ENCODE measurements at places on chromosomes 16 and 17.
A peak's percentile ranks its signal among the peaks of the same experiment; 100 is the strongest.

DNA sequence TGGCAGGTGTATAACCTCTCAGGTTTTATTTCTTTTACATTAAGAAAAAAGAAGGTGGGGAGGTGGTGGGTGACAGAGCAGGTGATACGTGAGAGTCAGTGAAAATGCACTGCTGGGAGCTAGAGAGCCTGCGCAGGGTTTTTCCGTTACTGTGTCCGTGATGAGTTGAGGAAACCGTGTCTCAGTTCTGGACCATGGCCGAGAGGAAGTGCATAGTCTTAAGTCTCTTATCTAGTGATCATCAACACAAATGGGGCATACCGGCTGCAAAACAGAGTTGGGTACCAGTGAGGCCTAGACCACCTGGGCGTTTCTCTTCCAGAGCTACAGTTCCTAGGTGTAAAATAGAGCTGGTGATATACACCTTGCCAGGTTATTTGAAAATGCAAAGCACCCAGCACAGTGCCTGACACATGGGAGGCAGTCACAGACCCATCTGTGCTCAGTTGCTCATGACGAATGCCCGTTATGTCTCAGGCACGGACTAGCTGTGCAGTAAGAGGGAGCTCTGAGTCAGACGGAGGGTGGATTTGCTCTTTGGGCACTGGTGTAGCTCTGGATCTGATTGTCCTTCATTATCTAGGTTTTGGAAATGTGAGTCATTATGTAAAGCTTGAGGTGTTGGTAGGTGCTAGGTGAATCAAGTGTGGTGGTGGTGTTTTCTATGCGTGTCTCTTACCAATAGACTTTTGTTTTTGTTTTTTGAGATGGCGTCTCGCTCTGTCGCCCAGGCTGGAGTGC, 60.9 kb downstream of the RPTOR start:
- no peak for DNase-seq

GRCh38 chr16:68985268-68985667, 120.2 kb upstream of the HAS3 start:
- DNase-seq, result no peak

DNA sequence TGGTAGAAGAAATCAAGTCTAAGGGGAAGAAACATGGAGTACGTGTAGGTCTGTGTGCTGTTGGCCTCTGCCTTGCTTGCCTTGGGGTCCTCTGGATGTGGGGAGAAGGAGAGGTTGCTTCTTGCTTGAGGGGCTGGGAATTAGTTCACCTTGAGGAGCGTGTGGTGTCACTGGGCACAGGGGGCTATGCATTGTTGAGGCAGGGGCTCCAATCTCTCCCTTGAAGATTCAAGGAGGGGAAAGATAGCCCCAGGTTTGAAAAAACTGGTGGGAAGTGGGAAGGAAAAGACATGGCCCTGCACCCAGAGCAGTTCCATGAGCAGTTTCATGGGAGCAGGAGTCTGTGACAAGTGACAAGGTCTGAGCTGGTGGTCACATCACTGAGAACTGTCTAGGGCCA, 103.4 kb downstream of the CYLD start:
- no peak for DNase-seq

GRCh38 chr17:69096541-69096940, 35.8 kb upstream of the ABCA9 start:
- DNase-seq, result no peak

GRCh38 chr16:89409161-89409711, 81.1 kb downstream of the ANKRD11 start:
- no peak for DNase-seq

GRCh38 chr17:75265614-75266315, 4.1 kb downstream of the MRPS7 start:
- DNase-seq, result no peak

- DNase-seq, result no peak
These were observed 149.3 kb downstream of the FOXL1 start for GRCh38 chr16:86727632-86728031.

GRCh38 chr17:42436391-42436790, 13.3 kb upstream of the CAVIN1 start:
- DNase-seq, result no peak

GRCh38 chr16:17828012-17828411, 357.3 kb upstream of the XYLT1 start:
- peak; percentile 32 for DNase-seq

DNA sequence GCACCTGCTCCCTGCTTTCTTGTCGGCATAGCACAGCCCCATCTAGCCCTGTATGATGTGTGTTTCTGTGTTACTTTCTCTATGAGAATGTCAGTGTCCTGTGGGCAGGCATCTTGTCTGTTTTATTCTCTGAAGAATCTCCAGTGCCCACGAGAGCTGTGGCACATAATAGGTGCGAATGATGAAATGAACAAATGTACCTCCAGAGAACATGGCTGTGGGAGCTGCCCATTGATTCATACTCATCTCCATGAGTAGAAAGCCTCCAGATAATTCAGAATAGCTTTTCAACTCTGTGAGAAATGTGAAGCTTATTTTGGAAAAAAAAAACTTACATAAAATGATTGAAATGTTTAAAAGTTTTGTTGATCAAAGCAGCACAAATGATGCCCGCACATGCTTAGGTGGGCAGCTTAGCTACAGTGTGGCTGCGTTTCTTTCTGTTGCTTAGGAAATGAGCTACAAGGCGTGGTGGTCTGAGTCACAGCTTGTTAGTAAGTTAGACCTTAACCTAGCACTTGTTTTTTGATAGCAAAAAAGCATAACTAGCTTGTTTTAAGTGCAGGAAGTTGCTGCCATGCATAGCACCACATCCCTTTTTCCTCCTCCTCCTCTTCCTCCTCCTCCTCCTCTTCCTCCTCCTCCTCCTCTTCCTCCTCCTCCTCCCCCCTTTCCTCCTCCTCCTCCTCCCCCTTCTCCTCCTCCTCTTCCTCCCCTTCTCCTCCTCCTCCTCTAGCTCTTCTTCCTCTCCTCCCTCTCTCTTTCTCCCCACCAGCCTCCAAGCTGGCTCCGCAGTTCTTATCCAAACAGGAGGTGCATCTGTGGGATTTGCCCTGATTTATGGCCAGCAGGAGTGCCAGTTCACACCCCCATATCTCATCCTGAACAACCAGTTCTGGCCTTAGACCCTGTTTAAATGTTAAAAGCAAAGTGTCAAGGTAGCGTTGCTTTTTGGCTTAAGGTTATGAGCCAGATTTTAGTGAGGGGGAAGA, 221.5 kb downstream of the IRF8 start:
- no peak for DNase-seq

- DNase-seq, result no peak
These were observed 1401.0 kb downstream of the CDH11 start for GRCh38 chr16:63720848-63721247.

- DNase-seq, result no peak
These were observed 6.9 kb downstream of the IFT20 start for GRCh38 chr17:28328325-28328724.

GRCh38 chr17:42676424-42677011, at the start of gene PLEKHH3:
PLEKHH3 (minus strand) TSS chr17:42676994; CDS start chr17:42676563, 431 bp downstream.
- no peak for DNase-seq

- no peak for DNase-seq
These were observed 4.8 kb downstream of the SLC7A5 start for GRCh38 chr16:87864331-87864989.

DNA sequence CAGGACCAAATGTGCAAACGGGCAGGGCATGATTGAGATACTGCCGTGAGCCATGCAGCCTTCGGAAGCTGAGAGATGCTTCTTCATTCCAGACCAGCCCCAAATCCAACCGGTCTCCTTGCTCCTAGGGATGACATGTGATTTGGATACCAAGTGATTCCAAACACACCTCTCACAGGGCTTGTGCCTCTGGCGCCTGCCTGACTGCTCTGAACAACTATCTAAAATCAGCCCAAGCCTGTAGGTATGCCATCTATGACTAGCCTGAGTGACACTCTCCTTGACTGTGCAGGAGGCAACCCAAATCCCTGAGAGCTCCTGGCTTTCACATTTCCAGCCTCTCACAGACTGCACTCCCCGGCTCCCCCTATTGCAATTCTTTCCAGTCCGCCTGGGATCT, 20.3 kb downstream of the DYNC1LI2 start:
- DNase-seq, result no peak

- no peak for DNase-seq
These were observed 107.8 kb downstream of the CLEC16A start for GRCh38 chr16:11051879-11052808.

DNA sequence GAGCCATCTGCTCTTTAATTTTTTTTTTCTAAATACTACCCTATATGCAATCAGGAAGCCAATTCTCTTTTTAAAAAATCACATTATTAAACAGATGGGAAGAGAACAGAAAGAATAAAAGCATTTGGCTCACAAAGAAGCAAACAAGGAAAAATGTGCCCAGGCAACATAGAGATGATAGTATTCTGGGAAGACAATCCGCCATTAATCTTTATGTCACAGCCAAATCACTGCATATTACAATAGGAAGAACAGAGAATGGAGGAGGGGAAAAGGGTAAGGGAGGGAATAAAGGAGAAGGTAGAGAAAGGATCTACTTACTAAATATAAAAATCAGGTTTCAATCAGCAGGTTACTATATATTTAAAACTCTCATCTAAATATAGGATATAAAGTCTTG, 34.3 kb downstream of the STAT5B start:
- no peak for DNase-seq

DNA sequence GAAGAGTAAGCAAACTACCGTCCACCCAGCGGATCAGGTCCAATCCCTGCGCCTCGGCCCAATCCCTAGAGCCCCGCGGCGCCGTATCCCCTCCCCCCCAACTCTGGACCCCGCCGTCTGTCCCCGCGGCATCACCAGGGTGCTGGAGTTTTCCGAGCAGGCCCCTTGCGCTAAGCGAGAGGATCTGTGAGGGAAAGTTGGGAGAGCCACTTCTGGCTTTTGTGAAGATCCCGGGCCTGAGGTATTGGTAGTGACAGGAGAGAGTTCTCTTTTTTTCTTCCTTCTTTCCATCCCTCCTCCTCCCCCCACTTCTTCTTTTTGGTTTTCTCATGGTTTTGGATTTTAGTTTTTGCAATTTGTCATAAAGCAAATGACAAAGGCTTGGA, 3.5 kb upstream of the DLX4 start:
- no peak for DNase-seq

GRCh38 chr17:79374807-79375206, 236.0 kb downstream of the RBFOX3 start:
- DNase-seq, result no peak

GRCh38 chr17:8598913-8599312, 31.6 kb downstream of the MYH10 start:
- no peak for DNase-seq

DNA sequence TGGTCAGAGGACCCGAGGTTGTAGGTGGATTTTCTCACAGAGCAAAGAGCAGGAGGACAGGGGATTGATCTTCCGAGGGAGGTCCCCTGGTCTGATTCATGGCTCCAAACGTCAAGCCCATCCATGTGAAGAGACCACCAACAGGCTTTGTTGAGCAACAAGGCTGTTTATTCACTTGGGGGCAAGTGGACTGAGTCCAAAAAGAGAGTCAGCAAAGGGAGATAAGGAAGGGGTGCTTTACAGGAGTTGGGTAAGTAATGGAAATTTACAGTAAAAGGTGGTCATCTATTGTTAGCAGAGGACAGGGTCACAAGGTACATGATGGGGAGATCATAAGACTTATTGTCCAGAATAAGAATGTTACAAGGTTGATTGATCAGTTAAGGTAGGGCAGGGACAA, 2285.8 kb downstream of the TP53TG3F start:
- DNase-seq, result no peak

DNA sequence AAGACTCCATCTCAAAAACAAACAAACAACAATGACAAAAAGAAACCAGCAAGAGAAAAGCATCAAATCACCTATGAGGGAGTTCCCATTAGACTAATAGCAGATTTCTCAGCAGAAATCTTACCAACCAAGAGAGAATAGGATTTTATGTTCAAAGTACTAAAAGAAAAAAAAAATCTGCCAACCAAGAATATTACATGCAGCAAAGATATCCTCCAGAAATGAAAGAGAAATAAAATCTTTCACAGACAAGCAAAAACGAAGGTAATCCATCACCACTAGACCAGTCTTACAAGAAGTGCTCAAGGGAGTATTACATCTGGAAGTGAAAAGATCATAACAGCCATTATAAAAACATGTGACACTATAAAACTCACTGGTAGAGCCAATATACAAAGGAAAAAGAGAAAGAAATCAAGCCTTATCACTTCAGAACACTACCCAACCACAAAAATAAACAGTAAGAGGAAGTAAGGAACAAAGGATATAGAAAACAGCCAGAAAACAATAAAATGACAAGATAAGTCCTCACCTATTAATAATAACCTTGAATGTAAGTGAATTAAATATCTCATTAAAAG, 66.3 kb downstream of the STX8 start:
- no peak for DNase-seq

- DNase-seq, result no peak
These were observed 20.2 kb downstream of the TBCD start for GRCh38 chr17:82772026-82772425.

- no peak for DNase-seq
These were observed 17.5 kb upstream of the WFIKKN2 start for GRCh38 chr17:50817838-50818237.

GRCh38 chr17:81309140-81309858, 14.2 kb upstream of the SLC38A10 start:
- no peak for DNase-seq

DNA sequence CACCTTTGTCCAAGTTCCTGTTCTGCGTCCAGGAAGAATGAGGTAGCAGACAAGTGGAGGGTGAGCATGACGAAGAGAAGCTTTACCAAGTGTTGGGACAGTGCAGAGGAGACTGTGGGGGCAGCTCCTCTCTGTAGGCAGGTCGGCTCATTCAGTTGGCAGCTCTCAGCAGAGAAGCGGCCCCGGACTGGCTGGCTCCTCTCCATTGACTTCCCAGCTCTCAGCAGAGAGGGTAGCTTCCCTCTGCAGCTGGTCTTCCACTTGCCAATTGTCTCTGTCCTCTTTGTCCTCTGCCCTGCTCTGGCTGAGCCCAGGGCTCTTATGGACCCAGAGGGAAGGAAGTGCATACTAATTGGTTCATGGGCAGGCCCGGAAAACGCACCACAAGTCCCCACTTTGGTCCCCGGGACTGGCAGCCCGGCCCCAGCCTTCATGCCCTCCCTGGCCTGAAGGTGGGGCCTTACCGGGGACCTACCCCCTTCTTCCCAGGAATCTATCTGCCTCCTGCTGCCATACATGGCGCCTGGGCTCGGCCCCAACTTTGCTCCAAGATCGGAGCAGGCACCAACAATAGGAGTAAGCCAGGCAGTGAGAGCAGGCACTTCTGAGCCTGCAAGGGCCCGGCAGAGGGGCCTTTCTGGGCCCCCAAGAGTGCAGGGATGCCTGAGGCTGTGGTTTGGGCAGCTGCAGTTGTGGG, 10.1 kb downstream of the KCTD5 start:
- DNase-seq, result no peak

- DNase-seq, result no peak
These were observed 7.0 kb upstream of the CBFA2T3 start for GRCh38 chr16:88983771-88984687.
